ENCODE measurements at places on chromosomes 6 and 20. TPM values are rescaled to one million over a fixed set of nuclear protein-coding genes. Genes with fewer than 3 reads are reported as not detected.

DNA sequence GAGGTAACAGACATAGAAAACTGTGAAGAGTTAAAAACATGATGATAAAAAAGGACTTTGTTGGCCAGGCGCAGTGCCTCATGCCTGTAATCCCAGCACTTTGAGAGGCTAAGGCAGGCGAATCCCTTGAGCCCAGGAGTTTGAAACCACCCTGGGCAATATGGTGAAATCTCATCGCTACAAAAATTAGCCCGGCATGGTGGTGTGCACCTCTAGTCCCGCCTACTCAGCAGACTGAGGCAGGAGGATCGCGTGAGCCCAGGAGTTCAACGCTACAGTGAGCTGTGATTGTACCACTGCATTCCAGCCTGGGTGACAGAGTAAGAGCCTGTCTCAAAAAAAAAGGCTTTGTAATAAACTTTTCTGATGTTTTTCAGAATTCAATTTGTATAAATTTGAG, 60.1 kb downstream of the GFOD1 start:
- peak; percentile 64 for DNase-seq
- no peak overlapping the region for H3K27ac ChIP-seq
- no peak overlapping the region for H3K4me3 ChIP-seq
- no peaks in the 10 kb centered on the region for H3K36me3 ChIP-seq

The F13A1 gene
- 139 TPM for total RNA-seq

GRCh38 chr20:438571-439469, 23.5 kb downstream of the TBC1D20 start:
- no peak overlapping the region for H3K4me3 ChIP-seq
- peaks cover 65% of the 10 kb centered on the region for H3K36me3 ChIP-seq
- no peak for DNase-seq
- H3K4me1 ChIP-seq, result no peaks in the 10 kb centered on the region

DNA sequence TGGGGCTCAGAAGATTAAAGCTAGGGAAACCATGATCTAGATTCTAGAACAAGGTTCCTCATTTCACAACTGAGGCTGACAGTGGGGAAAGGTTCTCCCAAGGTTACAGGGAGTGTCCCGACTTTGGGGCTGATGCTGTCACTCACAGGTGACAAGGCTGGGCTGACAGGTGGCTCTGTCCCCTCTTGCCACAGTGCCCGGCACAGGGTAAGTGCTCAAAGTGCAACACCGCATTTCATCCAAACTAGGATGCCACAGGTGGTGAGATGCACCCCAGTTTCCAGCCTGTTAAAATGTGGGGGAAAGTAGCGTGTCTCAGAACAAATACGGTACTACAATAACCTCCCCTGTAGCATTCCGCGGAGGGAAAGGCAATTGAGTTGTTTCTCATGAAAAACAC, 7.8 kb downstream of the ZBP1 start:
- H3K4me1 ChIP-seq, result no peaks in the 10 kb centered on the region
- H3K36me3 ChIP-seq, result no peaks in the 10 kb centered on the region
- no peak overlapping the region for H3K27ac ChIP-seq
- H3K4me3 ChIP-seq, result no peak overlapping the region
- no peak for DNase-seq

GRCh38 chr6:48075181-48075580, 35.8 kb downstream of the PTCHD4 start:
- no peaks in the 10 kb centered on the region for H3K27me3 ChIP-seq
- DNase-seq, result no peak
- H3K27ac ChIP-seq, result no peak overlapping the region
- no peaks in the 10 kb centered on the region for H3K4me1 ChIP-seq
- H3K4me3 ChIP-seq, result no peak overlapping the region
- no peaks in the 10 kb centered on the region for H3K36me3 ChIP-seq

GRCh38 chr20:33229843-33230242, 6.0 kb upstream of the BPIFA1 start:
- peaks cover 5% of the 10 kb centered on the region for H3K4me1 ChIP-seq
- no peak overlapping the region for H3K4me3 ChIP-seq
- H3K27ac ChIP-seq, result no peak overlapping the region
- H3K36me3 ChIP-seq, result no peaks in the 10 kb centered on the region

DNA sequence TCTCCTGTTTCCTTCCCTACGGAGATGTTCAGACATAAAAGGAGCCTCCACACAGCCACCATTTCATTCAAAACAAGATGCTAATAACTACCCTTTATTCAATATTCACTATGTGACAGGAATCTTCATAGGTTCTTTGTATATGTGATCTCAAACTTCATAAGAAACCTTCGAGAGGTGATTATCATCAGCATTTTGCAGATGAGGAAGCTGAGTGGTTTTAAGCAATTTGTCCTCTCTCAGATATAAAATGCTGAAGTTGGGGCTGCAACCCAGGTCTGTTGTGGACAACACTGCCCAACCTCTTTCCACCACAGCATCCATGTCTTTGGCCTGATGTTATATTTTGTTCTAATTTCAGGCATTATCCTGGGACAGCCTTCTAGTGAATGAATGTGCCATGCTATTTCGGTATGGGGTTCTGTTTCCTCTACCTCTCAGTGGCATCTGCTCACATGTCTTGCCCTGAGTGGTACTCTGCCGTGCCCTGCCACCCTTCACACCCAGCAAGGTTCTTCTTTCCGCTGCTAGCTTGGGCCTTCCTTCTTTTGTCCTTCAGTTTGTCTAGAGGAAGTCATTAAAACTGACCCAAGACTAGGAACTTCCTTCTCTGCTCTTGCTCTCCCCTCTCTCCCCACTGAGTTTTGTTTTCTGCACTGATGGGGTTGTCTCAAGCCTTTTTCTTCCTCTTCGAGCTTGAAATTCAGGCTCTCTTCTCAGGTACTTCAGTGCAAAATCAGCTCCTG, 300.9 kb upstream of the PRDM1 start:
- no peak for DNase-seq
- no peaks in the 10 kb centered on the region for H3K4me1 ChIP-seq
- no peaks in the 10 kb centered on the region for H3K27me3 ChIP-seq
- H3K27ac ChIP-seq, result no peak overlapping the region

The DUSP15 gene
- total RNA-seq, result 8.7 TPM

DNA sequence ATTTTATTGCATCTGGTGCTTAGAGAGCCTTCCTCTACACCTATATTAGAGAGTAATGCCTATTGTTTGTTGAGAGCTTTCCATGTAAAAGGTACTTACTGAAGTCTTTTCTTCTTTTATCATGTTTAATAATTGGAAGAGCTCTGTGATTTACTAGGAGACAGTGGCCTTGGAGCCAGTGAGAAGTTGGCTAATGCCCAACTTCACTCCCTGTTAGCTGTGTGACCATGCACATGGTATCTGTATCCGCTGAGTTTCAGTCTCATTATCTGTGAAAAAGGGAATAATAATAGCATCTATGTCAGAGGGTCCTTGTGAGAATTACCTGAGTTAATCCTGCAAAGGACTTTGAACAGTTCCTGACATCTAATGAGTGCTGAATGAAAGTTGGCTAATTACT, 105.0 kb downstream of the CD109 start:
- H3K4me1 ChIP-seq, result no peaks in the 10 kb centered on the region
- no peaks in the 10 kb centered on the region for H3K36me3 ChIP-seq
- DNase-seq, result no peak
- no peak overlapping the region for H3K27ac ChIP-seq

- DNase-seq, result no peak
- H3K36me3 ChIP-seq, result no peaks in the 10 kb centered on the region
- H3K4me3 ChIP-seq, result no peak overlapping the region
Measured at GRCh38 chr20:10708351-10709185, 34.8 kb upstream of the JAG1 start.

The MRAP2 gene
- total RNA-seq, result 1.5 TPM
